Renal cortical epithelial cell (primary cell): ENCODE measurements at places on chromosomes 11 and 22. TPM values are rescaled to one million over a fixed set of nuclear protein-coding genes. Genes with fewer than 3 reads are reported as not detected.
A peak's percentile ranks its signal among the peaks of the same experiment; 100 is the strongest.

DNA sequence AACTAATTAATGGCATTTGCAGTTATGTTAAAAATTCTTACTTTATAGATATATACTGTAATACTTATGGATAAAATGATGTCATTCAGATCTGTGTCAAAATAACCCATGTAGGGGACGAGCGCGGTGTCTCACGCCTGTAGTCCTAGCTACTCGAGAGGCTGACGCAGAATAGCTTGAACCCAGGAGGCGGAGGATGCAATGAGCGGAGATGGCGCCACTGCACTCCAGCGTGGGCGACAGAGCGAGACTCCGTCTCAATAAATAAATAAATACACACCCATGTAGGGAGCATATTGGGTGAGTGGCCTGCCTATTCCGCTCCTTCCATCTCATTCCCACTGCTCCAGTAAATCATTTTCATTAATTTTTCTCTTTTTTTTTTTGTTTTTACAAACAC lies 7.1 kb downstream of the SNU13 start:
- no peak for DNase-seq

- DNase-seq: no peak
Measured at GRCh38 chr11:126578426-126578825, 222.9 kb downstream of the ST3GAL4 start.

DNA sequence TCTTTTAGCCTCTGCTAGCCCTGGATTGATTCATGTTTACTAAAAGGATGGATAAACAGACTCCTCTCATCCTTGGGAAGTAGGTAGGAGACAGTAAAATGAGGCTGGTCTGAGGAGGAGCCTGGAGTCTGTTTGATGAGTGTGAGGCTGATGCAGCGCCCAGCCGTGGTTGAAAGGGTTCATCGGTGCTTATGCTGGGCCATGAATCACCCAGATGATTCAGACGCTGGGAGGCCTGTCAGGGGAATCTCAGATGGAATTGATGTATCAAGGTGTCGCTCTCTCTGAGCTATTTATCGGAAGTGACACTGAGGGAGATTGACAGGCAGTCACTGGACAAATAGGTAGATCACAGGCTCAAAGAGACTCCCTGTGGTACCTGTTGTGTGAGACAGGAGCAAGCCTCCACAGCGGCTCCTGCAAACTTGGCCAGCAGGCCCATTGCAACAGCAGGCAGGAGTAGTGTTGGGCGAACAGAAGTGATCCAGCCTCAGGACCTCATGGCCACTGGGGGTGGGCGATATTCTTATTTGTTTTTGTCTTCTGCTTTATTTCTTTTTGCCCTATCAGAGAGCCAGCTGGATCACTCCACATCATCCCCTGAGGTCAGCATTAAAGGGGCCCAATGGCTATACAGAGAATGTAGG lies 109.9 kb upstream of the CADM1 start:
- peak; percentile 75 for DNase-seq

GRCh38 chr11:235609-235996 lies 539 bp downstream of the SIRT3 start:
- DNase-seq: peak; percentile 29

DNA sequence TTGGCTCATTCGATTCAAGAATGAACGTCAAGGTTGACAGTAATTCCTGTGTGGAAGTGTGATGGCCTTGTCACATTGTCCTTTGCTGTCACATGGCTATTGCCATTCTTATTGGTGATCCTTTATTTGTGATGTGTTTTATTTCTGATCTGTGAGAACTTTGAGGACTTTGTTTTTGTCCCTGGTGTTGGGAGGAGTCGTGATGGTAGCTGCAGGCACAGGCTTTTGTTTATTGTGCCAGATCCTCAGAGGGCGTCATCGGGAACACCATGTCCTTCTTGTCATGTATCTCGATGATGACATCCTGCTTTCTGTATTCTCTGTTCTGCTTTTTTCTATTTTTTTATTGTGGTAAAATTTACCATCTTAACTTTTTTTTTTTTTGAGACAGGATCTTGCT lies 5.6 kb downstream of the PICK1 start:
- no peak for DNase-seq

DNA sequence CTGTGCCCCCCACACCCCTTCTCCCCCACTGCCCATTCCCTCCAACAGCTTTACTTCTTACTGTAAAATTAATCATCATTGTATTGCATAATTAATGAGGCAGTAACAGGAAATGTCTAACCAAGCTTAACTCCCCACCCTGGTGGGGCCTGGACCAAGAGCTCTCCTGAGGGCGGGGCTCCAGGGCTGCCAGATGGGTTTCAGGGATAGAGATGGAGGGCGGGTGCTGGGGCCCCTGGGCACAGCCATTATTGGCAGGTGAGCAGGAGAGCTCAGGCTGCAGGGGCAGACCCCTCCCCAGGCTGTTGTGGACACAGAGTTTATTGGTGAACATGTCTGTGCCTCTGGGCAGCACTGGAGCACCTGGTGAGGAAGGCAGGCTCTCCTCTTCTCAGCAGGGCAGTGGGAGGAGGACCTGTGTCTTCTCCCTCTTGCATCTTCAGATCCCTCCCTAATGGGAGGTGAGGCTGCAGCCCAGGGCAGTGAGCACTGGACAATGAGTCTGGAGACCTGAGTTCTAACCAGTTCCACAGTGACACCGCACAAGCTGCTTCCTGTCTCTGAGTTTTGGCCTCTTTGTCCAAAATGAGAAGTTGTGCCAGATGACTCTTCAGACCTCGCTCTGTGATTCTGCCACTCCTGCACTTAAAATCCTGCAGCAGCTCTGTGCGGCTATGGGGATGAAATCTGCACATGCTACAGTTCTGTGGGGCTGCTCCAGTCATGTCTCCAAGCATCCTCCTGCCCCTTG lies 233.3 kb downstream of the CEP164 start:
- DNase-seq: no peak

- peak; percentile 72 for DNase-seq
Measured at GRCh38 chr11:123062892-123063825, 1.2 kb upstream of the HSPA8 start.

GRCh38 chr11:122634501-122634900 lies 21.0 kb upstream of the UBASH3B start:
- DNase-seq: no peak

DNA sequence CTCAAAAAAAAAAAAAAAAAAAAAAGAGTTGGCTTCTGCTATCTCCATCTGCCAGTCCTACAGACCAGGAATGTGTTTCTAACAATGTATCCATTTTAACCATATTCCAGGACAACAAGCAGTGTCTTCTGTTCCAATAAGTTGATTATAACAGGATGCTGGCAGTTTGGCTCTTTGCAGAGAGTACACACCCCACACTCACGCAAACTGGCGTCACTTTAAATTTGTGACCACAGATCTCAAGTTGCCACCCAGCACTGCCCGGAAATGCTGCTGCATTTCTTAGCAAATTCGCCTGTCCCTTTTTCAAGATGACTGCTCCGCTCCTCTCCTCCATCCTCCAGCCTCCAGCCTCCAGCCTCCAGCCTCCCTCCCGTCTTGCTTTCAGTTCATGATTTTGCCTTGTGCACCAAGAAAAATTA lies 44.3 kb downstream of the SCGB1A1 start:
- no peak for DNase-seq

GRCh38 chr11:37724315-37724714 lies 1126.3 kb upstream of the RAG2 start:
- DNase-seq: no peak

DNA sequence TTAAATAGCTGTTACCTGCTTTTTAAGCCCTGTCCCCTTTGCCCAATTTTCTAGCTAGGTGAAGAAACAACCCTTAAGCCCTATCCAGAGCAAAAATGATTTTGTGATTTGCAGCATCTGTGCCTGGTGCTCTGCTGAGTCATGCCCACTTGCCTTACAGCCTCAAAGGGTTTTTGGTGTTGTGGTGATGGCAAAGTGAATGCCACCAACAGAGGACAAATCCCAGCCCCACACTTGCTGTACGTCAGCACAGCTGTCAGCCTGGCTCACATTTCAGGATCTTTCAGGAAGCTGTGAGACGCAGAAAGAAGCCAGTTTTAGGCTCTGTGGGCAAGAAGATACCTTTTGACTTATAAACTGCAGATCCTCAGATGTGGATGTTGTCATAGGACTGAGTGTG lies 401.7 kb downstream of the TENM4 start:
- no peak for DNase-seq

- DNase-seq: no peak
Measured at GRCh38 chr11:134521452-134522289, 109.6 kb upstream of the B3GAT1 start.

DNA sequence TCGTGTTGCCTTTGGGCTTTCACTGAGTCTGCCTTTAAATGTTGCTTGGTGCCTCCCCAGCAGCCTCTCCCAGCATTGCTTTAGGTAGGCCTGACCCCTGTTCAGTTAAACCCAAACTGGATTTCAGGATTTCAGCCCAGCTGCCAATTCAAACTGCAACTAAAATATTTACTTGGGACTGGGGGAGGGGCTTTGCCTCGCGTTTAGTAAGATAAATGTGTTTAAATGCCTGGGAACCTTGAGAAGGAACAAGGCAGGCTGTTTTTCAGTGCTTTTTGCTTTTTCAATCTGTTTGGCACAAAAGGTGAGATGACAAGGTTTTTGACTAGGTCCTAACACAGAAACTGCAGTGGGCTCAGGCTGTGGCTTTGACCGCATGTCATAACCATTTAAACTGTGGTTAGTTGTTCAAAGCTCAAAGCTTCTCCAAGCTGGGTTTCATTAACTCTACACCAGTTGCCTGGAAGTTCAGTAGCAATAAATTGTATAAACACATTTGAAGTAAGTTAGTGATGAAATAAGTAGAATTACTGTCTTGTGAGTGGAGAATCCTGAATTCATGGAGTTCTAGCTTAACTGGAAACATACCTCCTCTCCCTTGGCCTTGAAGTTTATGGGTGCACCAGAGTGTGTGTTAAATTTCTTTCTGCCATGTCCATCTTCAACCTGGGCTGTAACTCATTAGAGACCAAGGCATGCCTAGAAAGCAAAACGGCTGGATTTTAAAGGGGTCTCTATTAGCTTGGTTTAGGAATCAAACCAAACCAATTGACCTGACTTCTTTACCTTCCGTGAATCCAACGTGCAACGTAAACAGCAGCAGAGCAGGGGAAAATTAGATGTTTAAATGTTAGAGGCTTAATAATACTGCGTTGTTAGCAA lies 3.6 kb downstream of the PKNOX2 start:
- DNase-seq: no peak

DNA sequence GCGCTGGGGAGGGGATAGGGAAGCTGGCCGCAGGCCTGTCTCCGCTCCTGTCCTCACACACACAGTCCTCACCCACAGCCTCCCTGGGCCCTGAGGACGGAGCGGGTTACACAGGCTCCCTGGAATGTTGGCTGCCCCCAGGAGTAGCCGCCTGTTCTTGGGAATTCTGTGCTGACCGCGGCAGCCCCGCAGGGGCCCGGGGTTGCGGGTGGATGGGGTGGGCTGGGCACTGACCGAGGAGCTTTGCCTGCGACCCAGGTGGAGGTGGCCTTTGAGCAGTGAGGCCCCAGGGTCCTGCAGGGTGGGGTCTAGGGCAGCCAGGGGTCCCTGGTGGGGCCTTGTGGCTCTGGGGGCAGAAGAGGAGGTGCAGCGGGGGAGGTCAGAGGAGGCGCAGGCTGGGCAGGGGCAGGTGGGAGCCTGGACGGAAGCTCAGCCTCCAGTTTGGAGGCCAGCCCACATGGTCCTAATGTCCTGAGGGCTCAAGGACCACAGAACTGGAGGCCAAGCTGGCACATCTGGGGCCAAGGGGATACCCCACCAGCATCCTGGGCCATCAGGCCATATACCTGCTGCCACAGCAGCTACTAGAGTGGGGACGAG lies 6.6 kb upstream of the MRGPRG start:
- no peak for DNase-seq

- DNase-seq: no peak
Measured at GRCh38 chr11:66492161-66492865, 12.1 kb downstream of the DPP3 start.

GRCh38 chr11:71266114-71266833 lies 13.9 kb upstream of the SHANK2 start:
- no peak for DNase-seq

DNA sequence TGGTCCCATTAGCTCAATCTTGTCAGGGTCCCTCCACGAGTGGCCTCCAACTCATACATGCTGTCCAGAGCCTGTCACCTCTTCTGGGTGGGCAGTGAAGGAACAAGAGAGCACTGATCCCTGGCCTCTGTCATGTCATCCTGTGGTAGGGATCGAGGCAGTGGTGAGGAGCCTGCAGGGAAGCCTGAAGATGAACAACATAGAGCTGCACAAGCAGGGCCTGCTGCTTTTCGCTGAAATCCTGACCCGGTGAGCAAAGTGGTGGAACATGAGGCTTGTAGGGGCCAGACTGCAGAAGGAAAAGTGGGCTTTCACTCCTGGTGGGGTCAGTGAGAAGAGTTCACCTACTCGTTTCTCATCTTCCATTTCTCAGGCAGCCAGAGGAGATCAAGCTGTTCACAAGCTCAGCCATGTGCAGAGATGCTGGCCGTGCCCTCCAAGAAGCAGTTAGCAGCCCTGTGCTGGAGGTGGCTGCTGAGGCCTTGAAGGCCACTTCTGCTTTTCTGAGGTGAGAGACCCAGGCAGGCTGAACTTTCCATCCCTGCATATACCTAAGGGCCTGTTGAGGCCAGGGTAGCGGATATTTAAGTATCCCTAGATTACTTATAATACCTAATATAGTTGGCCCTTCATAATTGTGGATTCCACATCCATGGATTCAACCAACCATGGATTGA lies 32.9 kb downstream of the MEI1 start:
- DNase-seq: no peak

DNA sequence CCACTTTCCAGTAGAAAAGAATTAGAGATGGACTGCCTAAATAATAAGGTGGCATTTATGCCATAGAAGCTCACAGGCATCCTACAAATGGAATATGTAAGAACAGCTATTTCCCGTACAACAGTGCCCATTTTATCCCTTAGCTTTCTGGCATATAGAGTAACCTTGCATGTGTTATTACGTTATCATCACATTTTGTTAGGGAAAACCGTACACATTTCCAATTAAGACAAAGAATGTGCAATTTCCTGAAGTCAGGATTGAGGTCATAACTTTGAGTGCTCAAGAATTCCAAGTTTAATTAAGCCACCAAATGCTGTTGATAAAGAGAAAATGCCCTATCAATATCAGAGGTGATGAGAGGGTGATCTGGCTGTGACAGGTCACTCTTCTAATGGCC lies 58.9 kb downstream of the LDLRAD3 start:
- no peak for DNase-seq

DNA sequence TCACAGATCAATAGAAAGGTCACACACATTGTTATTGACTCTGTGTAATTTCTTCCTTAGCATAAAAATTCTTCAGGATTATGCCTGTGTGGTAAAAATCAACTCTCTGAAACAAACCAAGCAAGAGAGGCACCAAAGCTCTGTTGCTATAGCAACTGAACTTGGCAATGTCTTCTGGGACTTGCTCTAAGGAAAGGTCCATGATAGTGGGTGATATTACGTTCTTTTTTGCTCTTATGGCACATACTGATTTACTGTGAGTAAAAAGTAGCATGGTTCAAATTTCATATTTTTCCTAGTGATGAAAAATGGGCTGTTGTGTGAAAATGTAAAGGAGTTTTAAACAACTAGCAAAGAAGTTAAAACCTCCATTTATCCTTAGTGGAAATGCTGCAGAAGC lies 66.4 kb downstream of the SVIP start:
- no peak for DNase-seq

Gene SLC17A6
- not detected in 2 replicates for total RNA-seq

Gene CTSW
- total RNA-seq: 0.35 TPM in 1 of 2 replicates, not detected in the other

Gene NPAS4
- total RNA-seq: not detected in 2 replicates

Gene MMP13
- not detected in 2 replicates for total RNA-seq

Gene HBE1
- total RNA-seq: not detected in 2 replicates

Gene NAALADL1
- total RNA-seq: 7.8 and 10.9 TPM in 2 replicates

Gene TMEM138
- total RNA-seq: 12.3 and 22.9 TPM in 2 replicates

Gene MAJIN
- not detected in 2 replicates for total RNA-seq

Gene CHRNA10
- total RNA-seq: 0.35 and 0.45 TPM in 2 replicates

Gene CRYAB
- 63.0 and 179 TPM in 2 replicates for total RNA-seq

Gene CASP5
- total RNA-seq: not detected in 2 replicates

Gene KRTAP5-11
- total RNA-seq: not detected in 2 replicates

Gene NAGA
- total RNA-seq: 31.4 TPM in 2 replicates
